Aortic smooth muscle cell (primary cell): ENCODE measurements at places on chromosomes 2 and 18. TPM values are rescaled to one million over a fixed set of nuclear protein-coding genes. Genes with fewer than 3 reads are reported as not detected.

LTBP1 gene
- total RNA-seq = 475 and 1,037 TPM in 2 replicates

IL1RL1 gene
- total RNA-seq = 0.62 and 1.1 TPM in 2 replicates

TGFA gene
- total RNA-seq = 0.06 TPM in 1 of 2 replicates, not detected in the other

CRACDL gene
- total RNA-seq = 0.12 and 0.13 TPM in 2 replicates

OXER1 gene
- total RNA-seq = not detected in 2 replicates

GYPC gene
- total RNA-seq = 83.0 and 83.9 TPM in 2 replicates

LRATD1 gene
- 0.26 TPM in 1 of 2 replicates, not detected in the other for total RNA-seq

FAM124B gene
- total RNA-seq = 2.1 and 3.6 TPM in 2 replicates

HOXD11 gene
- total RNA-seq = not detected in 2 replicates

TET3 gene
- total RNA-seq = 2.4 and 3.0 TPM in 2 replicates

NAGK gene
- 72.4 and 76.9 TPM in 2 replicates for total RNA-seq

STAT4 gene
- 0.31 and 0.53 TPM in 2 replicates for total RNA-seq

CXCR1 gene
- not detected in 2 replicates for total RNA-seq

DIS3L2 gene
- total RNA-seq = 16.4 and 18.0 TPM in 2 replicates

PROKR1 gene
- under 0.01 TPM in 1 of 2 replicates, not detected in the other for total RNA-seq

SCYGR3 gene
- total RNA-seq = not detected in 2 replicates

ZC3H6 gene
- total RNA-seq = 3.8 and 4.4 TPM in 2 replicates

LIPG gene
- 0.40 and 2.4 TPM in 2 replicates for total RNA-seq

ZC3H8 gene
- total RNA-seq = 5.0 TPM in 2 replicates

POTEI gene
- total RNA-seq = not detected in 2 replicates

TDRD15 gene
- total RNA-seq = not detected in 2 replicates

MLPH gene
- 0.25 and 2.4 TPM in 2 replicates for total RNA-seq

CLEC4F gene
- not detected in 2 replicates for total RNA-seq

RAB17 gene
- 0.26 and 0.31 TPM in 2 replicates for total RNA-seq

ADD2 gene
- total RNA-seq = under 0.01 and 0.06 TPM in 2 replicates

INPP5D gene
- 0.53 and 0.56 TPM in 2 replicates for total RNA-seq

SIGLEC15 gene
- 1.1 and 1.5 TPM in 2 replicates for total RNA-seq

TMEM178A gene
- total RNA-seq = 1.5 and 1.7 TPM in 2 replicates

ZSWIM2 gene
- total RNA-seq = not detected in 2 replicates

DYNAP gene
- not detected in 2 replicates for total RNA-seq

OTX1 gene
- total RNA-seq = not detected in 2 replicates

STPG4 gene
- total RNA-seq = 0.44 and 0.53 TPM in 2 replicates

GAL3ST2 gene
- not detected in 2 replicates for total RNA-seq

GALNT5 gene
- 28.8 and 64.5 TPM in 2 replicates for total RNA-seq

IHH gene
- total RNA-seq = under 0.01 TPM in 1 of 2 replicates, not detected in the other

ZAP70 gene
- total RNA-seq = not detected in 2 replicates

POTEJ gene
- not detected in 2 replicates for total RNA-seq

FAM117B gene
- total RNA-seq = 1.5 and 3.2 TPM in 2 replicates
